ENCODE measurements at places on chromosomes 13 and 19.

GRCh38 chr13:57825066-57825465 is 193.5 kb downstream of the PCDH17 start:
- DNase-seq, result no peak

GRCh38 chr19:20969498-20969897 is 46.4 kb downstream of the ZNF85 start:
- DNase-seq, result no peak

GRCh38 chr13:78323848-78324247 is 279.5 kb downstream of the POU4F1 start:
- no peak for DNase-seq

GRCh38 chr19:35712567-35713505 is 5.0 kb upstream of the KMT2B start:
- DNase-seq, result peak; percentile 88

- DNase-seq, result no peak
Measured at GRCh38 chr13:65314008-65314407, 1916.1 kb downstream of the PCDH9 start.

DNA sequence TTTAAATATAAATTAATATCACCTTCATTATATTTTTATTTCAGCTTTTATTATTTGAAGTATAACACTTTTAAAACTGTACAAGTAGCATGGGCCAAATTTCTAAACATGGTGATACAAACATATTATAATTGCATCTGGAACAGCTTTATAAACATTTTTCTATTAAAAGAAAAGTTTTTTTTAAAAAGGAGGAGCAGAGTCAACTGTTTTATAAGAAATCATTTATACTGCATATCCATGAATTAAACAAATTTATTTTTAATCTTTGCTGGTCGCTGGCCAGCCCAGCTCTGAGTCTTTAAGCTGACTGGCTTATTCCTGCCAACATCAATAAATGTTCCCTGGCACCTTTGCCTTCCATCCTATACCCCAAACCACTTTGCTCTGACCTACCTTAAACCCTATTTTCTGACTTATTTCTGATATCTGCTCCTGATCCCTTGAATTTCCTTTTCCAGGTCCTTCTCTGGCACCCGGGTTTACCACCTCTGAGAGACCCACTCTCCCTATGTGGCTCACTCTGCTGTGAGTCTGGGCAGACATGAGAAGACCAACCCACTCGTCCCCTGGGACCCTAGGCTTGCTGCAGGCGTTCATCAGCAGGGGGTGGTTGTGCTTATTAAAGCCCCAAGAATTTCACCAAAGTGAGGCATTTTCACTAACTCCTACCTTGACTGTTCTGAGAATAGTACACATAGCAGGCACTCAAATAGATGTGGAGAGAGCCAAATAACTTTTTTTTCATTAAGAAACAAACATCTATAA is 220.3 kb downstream of the KLF12 start:
- DNase-seq, result no peak

- DNase-seq, result no peak
Measured at GRCh38 chr19:6765738-6766356, 1.4 kb downstream of the SH2D3A start.

- no peak for DNase-seq
Measured at GRCh38 chr13:111402441-111402840, 82.0 kb downstream of the TEX29 start.

Measured in activated naive CD8-positive, alpha-beta T cell treated with anti-CD3 and anti-CD28 coated beads for 36 hours (primary cell).